ENCODE measurements at places on chromosomes 1 and 21.

DNA sequence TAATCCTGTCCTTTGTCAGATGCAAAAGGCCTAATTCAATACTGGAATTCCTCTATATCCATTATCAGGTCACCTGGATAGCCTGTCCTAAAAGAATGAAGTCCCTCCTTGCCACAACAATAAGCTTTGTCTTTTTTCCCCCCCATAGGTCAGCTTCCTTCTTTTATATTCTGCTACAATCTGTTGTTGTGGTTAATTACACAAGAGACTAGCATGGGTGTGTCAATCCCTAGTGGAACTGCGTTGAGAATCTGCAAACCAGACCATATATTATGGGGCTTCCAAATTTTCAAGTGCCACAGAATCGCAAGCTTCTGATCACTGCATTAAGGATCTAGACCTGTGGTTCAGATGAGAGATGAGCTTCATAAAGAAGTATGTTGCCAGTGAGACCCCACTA lies 349.6 kb downstream of the SMYD3 start:
- DNase-seq, result no peak

- DNase-seq, result no peak
Measured at GRCh38 chr1:88780485-88780884, 96.4 kb downstream of the PKN2 start.

DNA sequence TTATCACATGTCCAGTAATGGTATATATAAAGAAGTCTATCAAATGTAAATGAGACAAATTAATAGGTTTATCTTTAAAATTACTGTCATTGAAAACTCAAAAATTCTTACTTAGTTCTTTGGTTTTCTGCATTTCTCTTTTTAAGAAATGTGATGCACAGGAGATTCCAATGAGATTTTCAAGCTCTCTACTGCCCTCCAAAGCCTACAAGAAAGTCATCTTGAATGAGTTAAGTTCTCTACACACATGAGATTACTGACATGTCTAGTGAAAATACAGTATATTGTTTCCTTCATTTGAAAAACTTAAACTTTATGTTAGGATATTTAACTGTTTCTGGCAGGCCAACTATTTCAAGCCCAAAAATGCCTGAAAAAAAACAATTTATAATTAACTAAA lies 68.8 kb downstream of the ITGB3BP start:
- no peak for DNase-seq

DNA sequence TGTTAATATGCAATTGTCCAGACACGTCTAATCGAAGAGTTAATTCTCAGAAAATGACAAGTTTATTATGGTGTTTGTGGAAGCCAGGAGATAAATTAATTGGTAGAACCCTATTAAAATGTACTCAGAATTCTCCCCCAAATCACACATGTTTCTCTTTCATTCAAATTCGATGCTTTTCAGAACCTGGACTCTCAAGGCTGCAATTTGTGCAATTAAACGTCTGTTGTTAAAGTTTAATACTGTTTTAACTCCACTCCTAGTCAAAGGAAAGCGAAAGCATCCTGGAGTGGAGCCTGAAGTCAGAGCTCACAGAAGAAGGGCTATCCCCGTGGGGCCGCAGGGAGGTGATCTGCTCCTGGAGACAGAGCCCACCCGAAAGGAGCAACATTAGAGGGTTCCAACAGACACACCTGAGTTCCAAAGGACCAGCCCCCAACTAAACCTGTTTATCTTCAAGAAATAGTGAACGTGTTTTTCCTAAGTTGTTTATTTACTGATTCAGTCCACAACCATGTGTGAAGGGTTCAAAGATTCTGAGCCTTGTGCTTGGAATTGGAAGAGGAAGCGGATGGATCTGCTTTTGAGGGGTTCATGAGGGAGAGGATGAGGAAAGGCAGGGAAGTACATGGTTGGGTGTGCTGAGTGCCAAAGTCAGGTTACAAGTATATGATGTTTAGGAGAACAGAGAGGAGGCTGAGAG lies 68.0 kb upstream of the AKT3 start:
- DNase-seq, result no peak

DNA sequence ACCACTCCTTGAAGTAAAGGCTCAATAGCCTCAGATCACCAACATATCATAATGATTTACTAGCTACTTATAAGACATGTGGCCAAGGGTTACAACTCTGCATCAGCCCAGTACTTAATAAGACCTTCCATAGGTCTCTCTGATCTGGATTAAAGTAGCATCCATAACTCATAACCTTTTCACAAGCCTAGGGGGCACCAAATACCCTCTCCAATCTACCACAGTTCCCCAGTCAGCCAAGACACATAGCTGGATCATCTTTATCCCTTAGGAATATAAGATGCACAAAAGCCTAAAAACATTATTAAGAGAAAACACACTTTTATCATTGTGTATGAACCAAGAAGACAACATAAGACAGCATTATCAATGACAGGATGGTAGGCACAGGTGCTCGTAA lies 22.1 kb downstream of the SSX2IP start:
- DNase-seq, result peak; percentile 17

DNA sequence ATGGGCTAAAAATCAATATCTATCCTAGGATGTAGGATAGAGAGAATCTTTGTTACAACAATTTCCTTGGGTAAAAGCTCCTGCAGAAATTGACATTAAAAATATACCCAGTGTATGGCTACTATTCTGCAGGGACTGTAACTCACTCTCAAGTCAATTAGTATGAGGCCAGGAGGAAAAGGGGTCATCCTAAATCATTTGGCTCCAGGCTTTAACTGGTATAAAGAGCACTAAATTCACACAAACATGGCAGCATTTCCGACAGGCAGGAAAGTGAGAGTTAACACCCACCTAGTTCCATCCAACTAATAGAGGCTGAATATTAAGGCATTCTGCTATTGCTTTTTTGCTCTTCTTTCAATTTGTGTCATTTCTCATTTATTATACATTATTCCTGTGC lies 218.6 kb upstream of the C1orf87 start:
- DNase-seq, result no peak

GRCh38 chr1:153801786-153802697 lies 26.8 kb downstream of the SLC27A3 start:
- no peak for DNase-seq

DNA sequence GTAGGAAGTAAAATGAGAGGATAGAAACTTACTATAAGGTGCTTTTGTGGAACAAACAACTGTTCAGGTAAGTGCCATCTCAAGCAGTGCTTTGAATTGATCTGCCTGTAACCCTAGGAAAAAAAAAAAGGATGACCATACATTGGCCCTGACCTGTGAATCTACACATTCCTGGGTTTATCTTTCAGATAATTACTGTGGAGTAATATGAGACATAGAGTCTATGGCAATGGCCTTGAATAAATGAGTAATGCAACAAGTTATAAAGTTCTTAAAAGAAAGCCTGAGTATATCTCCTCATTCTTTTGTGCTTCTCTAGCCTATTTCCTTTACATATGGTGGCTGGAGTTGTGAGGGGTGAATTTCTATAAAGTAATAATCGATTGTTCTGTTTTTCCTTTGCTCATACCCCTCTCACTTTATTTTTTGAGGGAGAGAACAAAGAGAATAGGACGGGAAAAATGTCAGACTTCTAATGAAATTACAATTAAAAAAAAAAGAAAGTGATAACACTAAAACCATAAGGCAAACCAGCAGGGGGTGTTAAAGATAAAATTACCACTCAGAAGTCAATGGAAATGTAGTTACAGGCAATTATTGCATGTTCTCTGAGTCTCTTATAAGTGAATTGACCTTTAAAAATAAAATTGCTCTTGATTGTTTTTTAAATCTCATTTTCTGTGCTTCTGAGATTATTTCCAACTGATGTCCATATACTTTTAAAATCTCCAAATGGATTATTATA lies 12.4 kb upstream of the ATP1A1 start:
- DNase-seq, result no peak

GRCh38 chr1:117209094-117209493 lies 1.6 kb downstream of the VTCN1 start:
- no peak for DNase-seq

DNA sequence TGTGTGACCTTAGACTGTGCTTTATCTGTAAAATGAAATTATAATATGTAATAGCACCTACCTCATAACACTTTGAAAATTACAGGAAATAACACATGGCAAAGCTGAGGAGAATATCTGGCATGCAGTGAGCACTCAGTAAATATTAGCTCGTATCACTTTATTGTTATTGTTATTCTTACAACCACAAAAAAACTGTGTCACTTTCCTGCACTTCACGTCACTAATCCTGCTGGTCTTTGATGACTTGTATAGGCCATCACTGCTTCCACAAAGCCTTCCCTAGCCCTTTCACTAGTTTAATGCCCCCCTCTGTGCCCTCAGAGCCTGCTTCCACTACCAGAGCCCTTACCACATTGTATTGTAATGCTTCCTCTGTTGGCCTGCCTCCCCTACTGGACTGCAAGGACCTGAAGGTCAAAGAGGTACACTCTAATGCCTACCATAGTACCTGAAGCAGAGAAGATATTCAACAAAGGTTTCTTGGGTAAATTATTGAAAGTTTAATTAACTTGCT lies 231.6 kb downstream of the NFIA start:
- DNase-seq, result no peak

- no peak for DNase-seq
Measured at GRCh38 chr1:153803470-153804056, 28.4 kb downstream of the SLC27A3 start.

- DNase-seq, result peak; percentile 95
Measured at GRCh38 chr1:35883635-35884101, 659 bp downstream of the AGO1 start.

GRCh38 chr1:244271691-244272308 lies 179.9 kb downstream of the ADSS2 start:
- DNase-seq, result no peak

DNA sequence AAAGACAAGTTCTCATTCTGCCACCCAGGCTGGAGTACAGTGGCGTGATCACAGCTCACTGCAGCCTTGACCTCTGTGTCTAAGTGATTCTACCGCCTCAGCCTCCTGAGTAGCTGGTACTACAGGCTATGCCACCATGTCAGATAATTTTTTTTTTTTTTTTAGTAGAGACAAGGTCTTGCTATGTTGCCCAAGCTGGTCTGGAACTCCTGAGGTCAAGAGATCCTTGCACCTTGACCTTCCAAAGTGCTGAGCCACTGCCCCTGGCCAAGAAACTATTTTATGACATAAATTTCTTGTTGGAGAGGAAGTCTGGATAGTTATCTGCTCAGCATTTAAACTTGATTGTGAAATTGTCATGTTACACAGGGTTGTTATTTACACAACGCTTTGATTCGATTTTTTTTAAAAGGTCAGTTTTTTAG lies 2.1 kb downstream of the SCCPDH start:
- DNase-seq, result no peak

DNA sequence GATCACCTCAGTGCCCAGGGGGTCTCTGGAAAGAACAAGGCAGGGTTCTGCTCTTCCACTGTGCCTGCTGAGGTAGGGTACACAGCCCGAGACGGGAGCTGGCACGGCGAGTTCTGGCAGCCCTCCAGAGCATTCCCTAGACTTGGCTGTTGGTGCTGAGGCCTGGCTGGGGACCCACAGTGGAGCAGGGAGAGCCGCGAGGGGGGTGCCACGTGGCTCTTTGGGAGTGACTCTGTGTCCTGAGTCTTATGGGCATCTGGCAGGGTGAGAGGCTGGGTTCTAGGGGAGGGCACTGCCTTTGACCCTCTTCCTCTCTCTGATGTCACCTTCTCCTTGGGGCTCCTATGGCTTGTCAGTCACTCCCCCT lies 336.4 kb downstream of the CAMTA1 start:
- no peak for DNase-seq

DNA sequence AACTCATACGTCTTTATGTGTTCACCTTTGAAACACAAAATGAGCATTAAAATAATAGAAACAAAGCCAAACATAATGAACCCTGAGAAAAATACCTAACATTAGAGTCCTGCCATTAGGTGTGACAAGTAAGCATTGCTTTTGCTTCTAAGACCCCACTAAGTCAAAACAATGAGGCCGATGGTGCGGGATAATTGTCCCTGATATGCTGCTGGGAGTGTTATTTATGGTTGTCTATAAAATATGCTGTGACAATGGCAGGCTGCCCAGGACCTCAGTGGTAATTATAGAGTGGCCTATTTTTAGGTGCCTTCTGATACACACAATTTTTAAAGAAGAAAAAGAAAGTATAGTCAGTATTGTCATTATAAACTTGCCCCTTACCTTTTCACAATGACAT lies 1423.1 kb downstream of the AMY1C start:
- no peak for DNase-seq

GRCh38 chr1:12142141-12142823 lies 24.5 kb upstream of the TNFRSF1B start:
- DNase-seq, result peak; percentile 72

- no peak for DNase-seq
Measured at GRCh38 chr21:14569026-14569621, 23.0 kb upstream of the SAMSN1 start.

DNA sequence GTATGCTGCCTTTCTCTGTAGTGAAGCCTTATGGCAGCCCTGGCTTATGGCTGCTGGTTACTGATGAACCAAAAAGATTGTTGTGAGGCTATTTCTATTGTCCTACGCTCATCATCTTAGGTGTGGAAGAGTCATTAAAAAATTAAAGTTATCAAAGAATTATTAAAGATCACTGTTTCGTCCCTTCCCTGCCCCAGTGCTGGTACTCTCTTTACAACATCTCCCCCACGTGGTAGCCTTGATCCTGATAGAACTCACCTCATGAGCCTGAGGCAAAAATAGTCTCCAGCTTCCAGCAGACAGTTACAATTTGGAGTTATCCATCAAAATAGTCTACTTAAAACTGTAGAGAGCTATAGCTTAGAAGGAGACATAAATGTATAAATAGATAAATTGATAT lies 201.5 kb downstream of the S1PR1 start:
- peak; percentile 4 for DNase-seq

GRCh38 chr1:176066709-176067108 lies 140.4 kb downstream of the COP1 start:
- no peak for DNase-seq

DNA sequence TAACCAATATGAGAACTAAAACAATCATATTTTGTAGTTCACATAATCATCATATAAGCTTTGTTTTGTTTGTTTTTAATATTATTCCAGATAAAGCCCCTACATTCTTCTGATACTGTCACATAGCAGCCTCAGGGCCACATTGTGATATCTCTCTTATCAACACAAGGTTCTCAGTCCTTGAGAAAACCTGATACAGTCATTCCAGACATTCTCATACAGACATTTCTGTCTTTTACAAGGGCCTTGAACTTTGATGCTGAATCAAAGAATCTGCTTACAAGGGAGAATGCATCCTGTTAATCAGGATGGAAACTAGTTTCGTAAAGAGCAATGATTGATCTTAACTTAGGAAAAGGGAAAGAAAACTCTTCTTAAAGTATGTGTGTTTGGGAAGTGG lies 12.7 kb upstream of the VCAM1 start:
- DNase-seq, result no peak

Measured in H7 (cell line).